Stimulated activated CD4-positive, alpha-beta T cell treated with anti-CD3 and anti-CD28 coated beads, Interleukin-2, amount 100 ng/mL, for 24 hours (primary cell): ENCODE measurements at places on chromosomes 12 and 14.

DNA sequence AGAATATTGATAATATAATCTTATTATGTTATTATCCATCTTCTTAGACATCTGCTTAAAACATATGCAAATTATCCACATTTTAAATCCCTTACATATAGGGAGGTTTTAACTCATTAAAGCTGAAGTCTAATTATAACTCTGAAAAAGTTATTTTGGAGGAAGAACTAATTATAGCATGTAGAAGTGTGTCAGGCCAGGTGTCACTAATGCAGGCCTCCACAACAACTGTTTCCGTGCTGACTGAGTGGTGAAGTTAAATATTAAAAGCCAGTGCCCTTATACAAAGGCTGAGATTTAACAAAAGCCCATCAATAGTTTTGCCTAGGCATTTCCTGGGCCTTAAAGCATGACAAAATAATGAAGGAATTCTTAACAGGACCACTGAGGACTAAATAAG is 157.4 kb downstream of the LRRK2 start:
- DNase-seq, result no peak

GRCh38 chr14:105323663-105324062 is 9.1 kb downstream of the PACS2 start:
- DNase-seq, result no peak

DNA sequence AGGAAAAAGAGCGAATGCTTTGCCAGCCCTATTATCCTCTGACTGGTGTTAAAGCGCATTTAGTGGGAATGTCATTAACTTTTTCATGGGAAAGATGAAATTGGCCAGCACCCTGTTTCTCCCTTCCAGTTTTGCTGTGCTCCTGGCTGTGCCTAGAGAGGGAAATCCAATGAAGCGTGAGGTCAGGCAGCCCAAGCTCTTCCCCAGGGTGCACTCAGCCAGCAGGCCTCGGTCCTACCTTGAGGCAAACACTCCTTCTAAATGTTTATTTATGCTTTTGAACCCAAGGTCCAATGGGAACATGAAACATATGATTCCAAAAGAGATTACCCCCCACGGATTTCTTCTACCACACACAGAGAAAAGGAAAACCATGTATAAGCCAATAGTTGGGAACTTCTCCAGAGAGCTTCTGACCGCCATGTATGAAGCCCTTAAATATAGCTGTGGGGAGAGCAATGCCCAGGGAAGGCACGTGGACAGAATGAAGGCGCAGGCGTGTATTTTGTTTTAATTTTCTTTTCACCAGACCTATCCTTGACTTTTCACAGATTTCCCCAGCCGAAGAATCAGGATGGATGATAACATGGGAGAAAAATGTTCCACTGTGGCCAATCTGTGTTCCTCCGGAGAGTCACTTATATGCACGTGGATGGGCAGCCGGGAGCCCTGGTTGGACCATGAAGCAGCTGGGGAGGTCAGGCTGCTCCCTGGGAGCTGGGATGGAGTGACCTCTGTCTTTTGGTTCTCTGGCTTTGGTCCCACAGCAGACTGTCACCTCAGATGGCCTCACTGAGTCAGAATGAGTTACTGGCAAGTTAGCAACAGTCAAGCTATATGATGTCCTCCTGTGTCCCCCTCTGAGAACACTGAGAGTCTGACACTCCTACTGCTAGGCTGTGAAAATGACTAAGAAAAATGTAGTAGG is 37.3 kb downstream of the GPR135 start:
- DNase-seq, result no peak

- no peak for DNase-seq
These were observed 1.4 kb downstream of the AKT1 start for GRCh38 chr14:104794099-104794498.

- no peak for DNase-seq
These were observed 688 bp upstream of the RASSF3 start for GRCh38 chr12:64609536-64610078.
